ENCODE measurements at places on chromosomes 16 and 17.

DNA sequence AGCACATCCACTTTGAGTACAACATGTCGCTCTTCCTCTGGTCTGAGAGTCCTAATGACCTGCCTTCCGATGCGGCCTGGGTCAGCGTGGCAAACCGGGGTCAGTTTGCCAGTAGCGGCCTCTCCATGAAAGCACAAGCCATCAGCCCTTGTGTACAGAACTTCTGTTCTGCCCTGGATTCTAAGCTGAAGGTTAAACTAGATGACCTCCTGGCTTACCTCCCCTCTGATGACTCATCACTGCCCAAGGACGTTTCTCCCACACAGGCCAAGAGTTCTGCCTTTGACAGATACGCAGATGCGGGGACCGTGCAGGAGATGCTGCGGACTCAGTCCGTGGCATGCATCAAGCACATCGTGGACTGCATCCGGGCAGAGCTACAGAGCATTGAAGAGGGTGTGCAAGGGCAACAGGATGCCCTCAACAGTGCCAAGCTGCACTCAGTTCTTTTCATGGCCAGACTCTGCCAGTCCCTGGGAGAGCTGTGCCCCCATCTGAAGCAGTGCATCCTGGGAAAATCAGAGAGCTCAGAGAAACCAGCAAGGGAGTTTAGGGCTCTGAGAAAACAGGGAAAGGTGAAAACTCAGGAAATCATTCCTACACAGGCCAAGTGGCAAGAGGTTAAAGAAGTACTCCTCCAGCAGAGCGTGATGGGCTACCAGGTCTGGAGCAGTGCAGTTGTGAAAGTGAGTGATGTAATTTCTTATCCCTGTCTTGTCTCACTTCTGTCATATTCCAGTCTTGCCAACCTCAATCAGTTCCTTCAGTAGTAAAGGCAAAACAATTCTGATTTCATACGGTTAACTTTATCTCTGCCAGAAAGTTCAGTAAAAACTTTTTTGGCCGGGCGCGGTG lies 8.6 kb downstream of the COG1 start:
- DNase-seq = no peak

GRCh38 chr17:79666111-79666510 lies 55.3 kb upstream of the RBFOX3 start:
- no peak for DNase-seq

DNA sequence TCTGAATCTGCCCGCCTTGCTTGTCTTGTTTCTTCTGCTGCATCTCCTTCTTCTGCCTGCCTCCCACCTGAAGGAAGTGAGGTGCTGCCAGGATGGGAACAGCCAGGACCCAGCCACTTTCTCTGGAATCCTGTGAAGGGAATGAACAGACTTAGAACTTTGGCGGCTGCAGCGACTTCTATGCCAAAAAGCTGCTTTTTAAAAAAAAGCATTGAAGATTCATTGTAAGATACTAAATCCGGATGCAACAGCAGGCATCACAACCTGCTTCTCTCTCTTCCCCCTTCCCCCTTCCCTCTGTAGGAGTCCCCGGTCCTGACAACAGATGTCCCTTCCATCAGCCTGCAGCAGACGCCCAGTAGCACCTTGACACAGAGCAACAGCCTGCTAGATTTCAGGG lies 176.3 kb downstream of the HS3ST4 start:
- DNase-seq = no peak

DNA sequence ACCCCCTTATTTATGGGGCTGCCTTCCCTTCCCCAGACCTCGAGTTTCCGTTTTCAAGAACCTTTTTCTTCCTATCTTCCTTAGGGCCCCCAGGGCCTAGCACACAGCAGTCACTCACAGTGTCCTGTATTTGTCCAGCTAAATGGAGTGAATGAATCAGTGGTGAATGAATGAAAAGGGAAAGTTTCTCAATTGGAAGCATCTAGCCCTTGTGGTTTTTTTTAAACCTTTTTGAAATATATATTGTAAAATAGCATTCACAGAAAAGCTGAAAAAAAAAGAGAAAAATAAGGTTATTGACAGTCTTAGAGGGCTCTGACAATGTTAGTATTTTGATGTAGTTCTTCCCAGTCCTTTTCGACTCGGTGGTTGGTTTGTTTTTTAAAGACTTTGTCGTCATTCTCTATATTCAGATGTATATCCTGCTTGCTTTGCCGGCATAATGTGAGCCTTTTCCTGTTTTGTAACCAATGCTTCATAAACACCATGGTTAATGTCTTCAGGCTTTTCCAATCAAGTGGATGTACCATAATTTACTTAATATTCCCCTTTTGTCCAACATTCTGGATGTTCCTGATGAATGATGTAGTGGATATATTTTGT lies 45.3 kb downstream of the RAI1 start:
- DNase-seq = no peak

- DNase-seq = no peak
Observed at GRCh38 chr17:21373696-21374440, 2.3 kb upstream of the KCNJ12 start.

DNA sequence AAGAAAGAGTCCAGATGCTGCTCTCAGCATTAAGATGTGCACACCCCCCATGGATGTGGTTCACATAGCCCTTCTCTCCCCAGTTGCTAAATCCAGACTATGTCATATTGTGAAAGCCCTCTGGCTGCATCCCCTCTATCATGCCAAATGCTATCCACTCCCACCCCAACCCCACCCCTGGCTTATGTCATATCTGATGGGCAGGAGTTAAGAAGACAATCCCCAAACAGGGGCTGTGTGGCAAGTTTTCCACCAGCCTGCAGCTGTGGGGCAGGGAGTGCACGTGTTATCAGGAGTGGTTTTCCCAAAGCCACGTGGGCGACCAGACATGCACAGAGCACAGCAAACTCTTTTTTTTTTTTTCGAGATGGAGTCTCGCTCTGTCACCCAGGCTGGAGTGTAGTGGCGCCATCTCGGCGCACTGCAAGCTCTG lies 10.0 kb downstream of the FAM117A start:
- DNase-seq = no peak

GRCh38 chr17:68200689-68201417 lies 47.0 kb upstream of the AMZ2 start:
- peak; percentile 74 for DNase-seq

DNA sequence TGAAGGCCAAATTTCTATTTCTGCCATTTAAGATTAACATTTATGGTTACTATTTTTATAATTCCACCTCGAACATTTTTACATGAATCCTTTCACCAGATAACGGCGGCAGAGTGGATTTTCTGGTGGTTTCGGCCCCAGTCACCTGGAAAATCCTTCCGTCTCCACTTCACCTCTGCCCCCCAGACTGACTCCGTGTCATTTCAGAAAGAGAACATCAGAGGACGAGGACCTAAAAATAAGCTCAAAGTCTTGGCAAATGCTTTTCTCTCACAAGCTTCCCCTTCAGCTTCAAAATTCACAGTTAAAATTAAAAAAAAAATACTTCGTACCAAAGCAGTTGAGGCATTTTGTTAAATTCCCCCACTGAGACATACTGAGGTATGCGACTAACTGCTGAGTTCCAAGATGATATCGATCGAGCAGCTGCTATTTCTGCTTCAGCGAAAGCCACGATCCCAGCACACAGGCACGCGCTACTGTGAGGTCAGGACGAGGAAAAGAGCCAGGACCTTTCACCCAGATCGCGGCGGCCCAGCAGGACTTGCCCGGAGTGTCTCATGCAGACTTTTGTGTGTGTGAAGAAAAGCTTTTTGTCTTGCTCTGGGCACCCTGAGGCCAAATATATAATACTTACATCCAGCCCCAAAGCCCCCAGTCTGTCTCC lies 36.8 kb downstream of the ASPA start:
- DNase-seq = no peak

DNA sequence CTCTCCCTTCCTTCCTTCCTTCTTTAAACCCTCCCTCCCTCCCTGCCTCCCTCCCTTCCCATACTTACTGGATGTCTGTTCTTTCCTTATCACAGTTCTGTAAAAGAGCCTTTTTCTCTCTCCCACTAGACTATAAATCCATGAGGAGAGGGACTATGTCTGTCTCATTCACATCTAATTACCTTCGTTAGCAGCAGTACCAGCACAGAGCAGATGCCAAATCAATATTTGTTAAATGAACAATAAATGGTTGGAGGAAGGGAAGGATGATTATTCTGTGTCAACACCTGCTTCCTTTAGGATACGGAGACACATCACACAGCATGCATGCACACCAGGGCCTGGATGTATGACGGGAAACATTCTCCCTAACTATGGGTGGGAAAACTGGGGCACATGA lies 94.2 kb downstream of the DNAH3 start:
- DNase-seq = no peak

- no peak for DNase-seq
Observed at GRCh38 chr17:50828508-50829170, 6.7 kb upstream of the WFIKKN2 start.

- no peak for DNase-seq
Observed at GRCh38 chr16:6846452-6846851, 486.2 kb upstream of the RBFOX1 start.

- DNase-seq = no peak
Observed at GRCh38 chr16:73204359-73205152, 156.6 kb upstream of the ZFHX3 start.

DNA sequence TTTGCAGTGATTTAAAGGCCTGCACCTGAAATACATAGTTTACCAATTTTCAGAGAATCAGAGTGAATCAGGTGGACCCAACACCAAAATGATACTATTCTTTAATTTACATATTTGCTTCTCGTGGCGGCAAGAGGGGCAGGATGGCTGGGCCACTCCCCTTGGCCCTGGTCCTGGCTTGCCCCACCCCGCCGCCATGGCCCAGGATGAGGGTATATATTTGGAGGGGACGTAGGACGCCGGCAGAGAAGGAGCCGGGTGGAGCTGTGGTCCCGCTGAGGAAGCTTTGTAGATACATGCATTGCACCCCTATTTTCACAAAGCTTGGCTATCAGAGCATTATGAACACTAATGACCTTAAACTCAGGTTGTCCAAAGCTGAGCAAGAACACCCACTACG lies 43.5 kb downstream of the EFCAB13 start:
- no peak for DNase-seq

DNA sequence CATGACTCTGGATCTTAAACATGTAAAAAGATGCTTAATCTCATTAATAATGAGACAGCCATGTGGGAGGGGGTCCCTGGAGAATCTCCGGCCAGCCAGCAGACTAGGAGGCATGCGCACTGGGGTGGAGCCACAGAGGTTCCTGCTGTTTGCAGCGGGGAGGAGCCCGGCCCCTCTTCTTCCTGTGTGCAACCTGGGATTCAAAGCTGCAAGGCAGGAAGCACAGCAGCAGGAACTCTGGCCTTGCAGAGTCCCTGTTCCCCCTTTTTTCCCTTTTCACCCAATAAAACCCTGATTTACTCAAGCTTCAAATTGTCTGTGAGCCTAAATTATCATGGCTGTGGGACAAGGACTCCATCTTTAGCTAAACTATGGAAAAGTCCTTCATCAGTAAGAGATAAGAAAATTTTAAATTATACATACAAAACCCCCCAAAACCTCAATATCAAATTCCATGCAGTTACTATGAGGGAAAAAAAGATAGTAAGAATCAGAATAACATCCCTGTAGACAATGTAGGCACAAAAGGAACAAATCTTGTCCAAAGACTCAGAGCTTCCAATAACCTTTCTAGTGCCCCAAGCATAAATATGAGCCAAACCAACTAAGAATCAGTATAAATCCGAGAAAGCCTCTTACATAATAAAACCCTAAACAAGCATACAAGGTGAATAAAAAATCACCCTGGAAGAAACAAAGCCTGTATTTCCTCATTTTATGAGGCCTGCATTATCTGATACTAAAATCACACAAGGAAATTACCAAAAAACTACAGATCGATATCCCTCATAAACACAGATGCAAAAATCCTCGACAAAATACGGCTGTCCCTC lies 12.1 kb downstream of the CFDP1 start:
- no peak for DNase-seq

GRCh38 chr17:7315570-7316235 lies 543 bp upstream of the GPS2 start:
- no peak for DNase-seq

- no peak for DNase-seq
Observed at GRCh38 chr17:19495828-19496528, 37.7 kb upstream of the SLC47A1 start.

- no peak for DNase-seq
Observed at GRCh38 chr17:61457226-61457983, 5.2 kb downstream of the TBX4 start.

GRCh38 chr16:72066747-72067146 lies 3.7 kb downstream of the HPR start:
- DNase-seq = no peak

- DNase-seq = no peak
Observed at GRCh38 chr17:16446338-16446983, 31.1 kb downstream of the TRPV2 start.

DNA sequence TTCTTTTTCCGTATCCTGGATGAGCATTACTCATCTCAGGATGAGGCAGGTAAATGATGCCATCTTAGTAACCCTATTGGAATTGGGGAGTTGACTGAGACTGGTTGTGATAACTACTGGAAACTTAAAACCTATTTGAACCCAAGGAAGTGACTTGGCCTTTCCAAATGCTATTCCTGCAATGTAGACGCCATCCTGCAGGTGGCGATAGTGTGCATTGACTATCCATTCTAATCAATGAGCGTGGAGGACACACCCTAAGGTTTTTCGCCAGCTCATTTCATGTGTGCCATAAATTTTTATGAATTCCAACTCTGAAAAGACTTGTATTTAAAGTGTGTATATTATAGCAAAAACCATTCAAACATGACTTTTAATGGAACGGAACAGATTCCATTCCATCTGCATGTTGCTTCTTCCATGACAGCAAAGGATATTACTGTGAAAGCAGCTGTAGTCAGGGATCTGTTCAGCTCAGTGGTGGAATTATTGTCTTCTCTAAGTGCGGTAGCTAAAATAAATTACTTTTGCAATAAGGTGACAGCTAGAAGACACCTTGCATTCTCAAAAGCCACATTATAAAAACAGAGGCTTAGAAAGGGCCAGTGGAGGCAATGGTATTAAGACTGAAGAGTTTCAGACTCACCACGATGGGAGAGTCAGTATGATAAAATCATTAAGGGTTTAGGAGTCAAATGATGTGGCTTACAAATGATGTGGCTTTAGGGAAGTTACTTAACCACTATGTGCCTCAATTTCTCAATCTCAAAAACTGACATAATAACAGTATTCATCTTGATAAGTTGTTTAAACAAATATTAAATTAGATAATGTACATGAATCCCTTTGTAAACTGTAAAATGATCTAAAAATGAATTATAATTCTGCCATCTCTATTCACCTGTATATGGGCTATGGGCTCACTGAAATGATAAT lies 55.5 kb downstream of the SYT17 start:
- peak; percentile 55 for DNase-seq

GRCh38 chr17:7479213-7480088 lies at the start of gene ZBTB4:
TSS of gene ZBTB4 (minus strand) at chr17:7479631. CDS start at chr17:7466801, 12,830 bp downstream.
- DNase-seq = no peak

GRCh38 chr16:17379121-17379571 lies 91.6 kb downstream of the XYLT1 start:
- DNase-seq = no peak

GRCh38 chr17:2892305-2892971 lies 96.2 kb downstream of the RAP1GAP2 start:
- DNase-seq = no peak
